CD4-positive, alpha-beta T cell treated with Interleukin-6 at 100 ng/mL for 8 hours (primary cell): ENCODE measurements at places on chromosomes 4 and X.

GRCh38 chrX:130109429-130110378 is 593 bp downstream of the ELF4 start:
- no peak for DNase-seq

DNA sequence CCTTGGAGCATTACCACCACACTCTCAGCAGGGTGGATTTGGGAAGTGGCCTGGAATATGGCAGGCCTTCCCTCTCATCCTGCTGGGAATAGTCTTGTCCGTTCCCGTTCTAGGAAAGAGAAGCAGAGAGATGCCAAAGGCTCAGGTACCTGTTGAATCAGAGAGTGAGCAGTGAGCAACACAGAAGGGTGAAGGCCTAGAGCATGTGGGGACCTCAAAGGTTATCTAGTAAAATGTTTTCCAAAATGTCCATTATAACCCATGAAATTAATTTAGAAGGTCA is 30.8 kb downstream of the SLC16A2 start:
- no peak for DNase-seq

GRCh38 chrX:10244915-10245622 is 88.3 kb downstream of the CLCN4 start:
- no peak for DNase-seq

GRCh38 chrX:149631234-149632165 is at the start of gene TMEM185A:
Gene TMEM185A, minus strand, starts transcription at chrX:149631792. Its CDS starts 212 bp downstream, at chrX:149631580.
- peak; percentile 69 for DNase-seq

GRCh38 chr4:181140037-181140603 is 1103.1 kb upstream of the TENM3 start:
- DNase-seq, result no peak

- no peak for DNase-seq
Observed at GRCh38 chr4:21451032-21451431, 497.5 kb downstream of the KCNIP4 start.

- no peak for DNase-seq
Observed at GRCh38 chr4:112152521-112152920, 7.3 kb downstream of the FAM241A start.
